Small intestine (tissue), 16 donors: ENCODE measurements at places on chromosomes 16 and 17. TPM values are rescaled to one million over a fixed set of nuclear protein-coding genes. Genes with fewer than 3 reads are reported as not detected.
A peak's percentile ranks its signal among the peaks of the same experiment; 100 is the strongest.

DNA sequence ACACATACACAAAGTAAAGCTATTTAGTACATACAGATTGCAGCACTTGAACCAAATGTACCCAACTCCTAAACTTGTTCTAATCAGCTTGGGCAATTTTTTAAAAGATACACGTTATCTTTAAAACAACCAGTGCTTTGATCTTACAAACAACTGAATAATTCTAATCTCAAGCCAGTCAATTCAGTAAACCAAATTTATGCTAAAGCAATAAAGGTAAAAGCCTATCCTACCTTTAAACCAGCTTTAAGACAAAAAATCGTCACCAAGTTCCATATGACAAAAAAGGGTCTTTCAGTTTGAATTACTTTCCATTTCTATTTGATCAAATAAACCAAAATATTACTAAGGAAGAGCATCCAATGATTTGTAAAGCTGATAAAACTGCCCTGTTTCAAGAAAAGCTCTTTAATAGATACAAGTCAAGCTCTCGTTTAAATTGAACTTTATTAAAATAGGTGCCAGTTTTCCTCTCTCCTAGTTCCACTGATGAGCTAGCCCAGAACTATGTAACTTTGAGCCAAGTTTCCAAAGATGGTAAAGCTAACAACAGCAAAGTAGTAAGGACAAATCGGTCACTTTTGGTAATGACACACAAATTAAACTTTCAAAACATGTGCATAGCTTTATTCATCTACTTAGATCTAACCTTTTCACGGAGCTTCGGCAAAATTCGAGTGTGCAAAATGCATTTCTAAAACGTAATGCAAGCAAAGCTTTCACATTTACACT, 10.2 kb downstream of the CRYBA1 start:
- H3K4me1 ChIP-seq: peaks cover 3% of the 10 kb centered on the region
- no peak overlapping the region for H3K27ac ChIP-seq
- no peaks in the 10 kb centered on the region for H3K27me3 ChIP-seq
- no peak overlapping the region for H3K4me3 ChIP-seq

- no peaks in the 10 kb centered on the region for H3K27me3 ChIP-seq
- H3K27ac ChIP-seq: no peak overlapping the region
- DNase-seq: no peak
- no peaks in the 10 kb centered on the region for H3K36me3 ChIP-seq
- H3K4me1 ChIP-seq: no peaks in the 10 kb centered on the region
Measured at GRCh38 chr16:57112403-57113041, 20.1 kb downstream of the CPNE2 start.

Gene PKMYT1
- 2.5 TPM for polyA plus RNA-seq

- no peak for DNase-seq
- H3K27ac ChIP-seq: no peak overlapping the region
- peaks cover 52% of the 10 kb centered on the region for H3K36me3 ChIP-seq
- H3K4me1 ChIP-seq: no peaks in the 10 kb centered on the region
- peaks cover 50% of the 10 kb centered on the region for H3K27me3 ChIP-seq
- H3K4me3 ChIP-seq: no peak overlapping the region
Measured at GRCh38 chr16:67149276-67150046, 1.3 kb downstream of the B3GNT9 start.

DNA sequence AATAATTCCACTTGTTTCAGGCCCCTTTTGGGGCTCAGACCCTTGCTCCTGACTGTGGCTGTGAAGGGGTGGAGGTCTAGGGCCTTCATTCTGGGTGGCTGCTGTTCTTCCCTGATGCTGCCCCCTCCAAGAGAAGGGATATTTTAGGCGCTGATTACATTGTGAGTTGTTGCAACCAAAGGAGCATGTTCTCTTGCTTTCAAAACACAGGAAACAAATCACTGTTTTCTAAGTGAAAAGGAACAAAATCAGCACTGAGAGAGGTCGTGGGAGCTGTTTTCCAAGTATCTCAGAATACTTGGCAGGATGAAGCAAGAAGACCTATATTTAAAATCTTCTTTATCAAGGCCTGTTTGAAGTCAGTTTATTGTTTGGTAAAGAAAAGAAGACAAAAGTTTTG, 25.3 kb upstream of the SEC14L1 start:
- no peaks in the 10 kb centered on the region for H3K27me3 ChIP-seq
- no peak overlapping the region for H3K27ac ChIP-seq
- H3K36me3 ChIP-seq: no peaks in the 10 kb centered on the region

DNA sequence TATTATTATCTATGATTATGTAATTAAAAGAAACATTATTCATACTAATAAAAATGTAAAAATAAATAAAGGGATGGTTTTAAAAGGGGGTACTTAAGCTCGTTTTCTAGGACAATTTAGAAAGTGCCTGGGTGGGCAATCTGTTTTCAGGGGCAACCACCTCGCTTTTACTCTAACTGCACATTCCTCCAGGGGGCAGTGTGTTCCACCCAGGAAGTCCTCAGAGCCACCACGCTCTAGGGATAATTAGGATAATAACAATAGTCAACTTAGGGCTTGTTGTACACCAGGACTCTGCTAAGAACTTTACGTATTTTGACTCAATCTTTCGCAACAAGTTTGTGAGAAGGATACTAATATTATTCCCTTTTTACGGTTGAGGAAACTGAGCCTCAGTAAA, 396.7 kb upstream of the MAF start:
- peak; percentile 26 for DNase-seq
- no peaks in the 10 kb centered on the region for H3K36me3 ChIP-seq
- no peak overlapping the region for H3K27ac ChIP-seq
- H3K4me3 ChIP-seq: no peak overlapping the region
- H3K27me3 ChIP-seq: no peaks in the 10 kb centered on the region

Gene HYDIN
- polyA plus RNA-seq: not detected

Gene NAGPA
- polyA plus RNA-seq: 26.0 TPM

- no peaks in the 10 kb centered on the region for H3K4me1 ChIP-seq
- H3K4me3 ChIP-seq: no peak overlapping the region
- H3K36me3 ChIP-seq: no peaks in the 10 kb centered on the region
Measured at GRCh38 chr17:21379080-21379711, 3.0 kb downstream of the KCNJ12 start.

Gene CD7
- 8.8 TPM for polyA plus RNA-seq

- H3K4me1 ChIP-seq: no peaks in the 10 kb centered on the region
- H3K27ac ChIP-seq: no peak overlapping the region
- H3K4me3 ChIP-seq: no peak overlapping the region
- H3K27me3 ChIP-seq: no peaks in the 10 kb centered on the region
Measured at GRCh38 chr17:6843241-6843880, 11.8 kb upstream of the TEKT1 start.

- H3K36me3 ChIP-seq: no peaks in the 10 kb centered on the region
- H3K4me1 ChIP-seq: no peaks in the 10 kb centered on the region
- H3K27ac ChIP-seq: no peak overlapping the region
- H3K4me3 ChIP-seq: no peak overlapping the region
- H3K27me3 ChIP-seq: no peaks in the 10 kb centered on the region
- DNase-seq: peak; percentile 15
Measured at GRCh38 chr16:56909527-56909979, 22.4 kb upstream of the HERPUD1 start.

DNA sequence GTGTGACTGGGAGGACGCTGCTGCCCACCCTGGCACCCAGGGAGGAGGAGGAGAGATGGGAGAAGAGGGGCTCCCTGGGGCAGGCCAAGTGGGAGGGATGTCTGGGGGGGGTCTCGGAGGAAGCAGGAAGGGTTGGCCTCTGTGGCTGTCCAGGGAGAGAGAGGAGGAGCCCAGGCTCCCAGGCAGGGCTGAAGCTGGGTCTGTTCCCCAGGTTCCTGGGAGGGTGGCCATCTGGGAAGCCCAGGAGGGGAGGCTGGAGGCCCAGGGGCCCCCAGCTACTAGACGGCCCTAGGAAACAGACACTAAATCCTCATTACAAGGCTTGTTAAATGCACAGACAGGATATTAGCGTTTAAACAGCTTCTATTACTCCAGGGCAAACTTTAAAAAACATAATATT, 139.8 kb downstream of the ENGASE start:
- DNase-seq: no peak
- peaks cover 30% of the 10 kb centered on the region for H3K27me3 ChIP-seq
- H3K27ac ChIP-seq: no peak overlapping the region
- no peaks in the 10 kb centered on the region for H3K4me1 ChIP-seq

- no peak overlapping the region for H3K27ac ChIP-seq
- no peaks in the 10 kb centered on the region for H3K4me1 ChIP-seq
- H3K36me3 ChIP-seq: no peaks in the 10 kb centered on the region
- no peak overlapping the region for H3K4me3 ChIP-seq
- peaks cover 4% of the 10 kb centered on the region for H3K27me3 ChIP-seq
Measured at GRCh38 chr16:86171329-86171728, 272.4 kb downstream of the IRF8 start.

DNA sequence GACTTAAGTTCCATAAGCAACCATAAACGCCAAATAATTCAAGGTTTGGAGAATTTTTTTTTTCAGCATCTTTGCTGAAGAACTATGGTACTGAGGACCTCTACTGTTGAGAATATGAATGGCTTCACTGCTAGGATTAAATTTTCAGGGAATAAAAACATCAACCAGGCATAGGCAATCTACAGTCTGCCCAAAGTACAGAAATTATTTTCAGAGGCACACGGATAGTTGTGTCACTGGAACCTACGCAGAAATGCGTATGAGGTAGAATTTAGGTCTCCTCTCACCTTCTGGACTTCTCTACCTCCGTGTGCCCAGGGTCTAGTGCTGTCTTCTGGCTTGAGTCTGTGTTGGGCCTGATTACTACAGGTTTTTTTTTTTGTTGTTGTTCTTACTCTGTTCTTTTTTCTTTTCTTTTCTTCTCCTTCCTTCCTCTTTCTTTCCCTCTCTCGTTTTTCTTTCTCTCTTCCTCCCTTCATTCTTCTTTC, 39.7 kb downstream of the NACA2 start:
- H3K36me3 ChIP-seq: no peaks in the 10 kb centered on the region
- no peak overlapping the region for H3K27ac ChIP-seq
- DNase-seq: peak; percentile 27
- no peaks in the 10 kb centered on the region for H3K4me1 ChIP-seq

GRCh38 chr17:17663160-17664063, 17.8 kb upstream of the RAI1 start:
- DNase-seq: peak; percentile 62
- no peaks in the 10 kb centered on the region for H3K36me3 ChIP-seq
- H3K27me3 ChIP-seq: no peaks in the 10 kb centered on the region
- H3K4me1 ChIP-seq: no peaks in the 10 kb centered on the region
- H3K4me3 ChIP-seq: no peak overlapping the region

DNA sequence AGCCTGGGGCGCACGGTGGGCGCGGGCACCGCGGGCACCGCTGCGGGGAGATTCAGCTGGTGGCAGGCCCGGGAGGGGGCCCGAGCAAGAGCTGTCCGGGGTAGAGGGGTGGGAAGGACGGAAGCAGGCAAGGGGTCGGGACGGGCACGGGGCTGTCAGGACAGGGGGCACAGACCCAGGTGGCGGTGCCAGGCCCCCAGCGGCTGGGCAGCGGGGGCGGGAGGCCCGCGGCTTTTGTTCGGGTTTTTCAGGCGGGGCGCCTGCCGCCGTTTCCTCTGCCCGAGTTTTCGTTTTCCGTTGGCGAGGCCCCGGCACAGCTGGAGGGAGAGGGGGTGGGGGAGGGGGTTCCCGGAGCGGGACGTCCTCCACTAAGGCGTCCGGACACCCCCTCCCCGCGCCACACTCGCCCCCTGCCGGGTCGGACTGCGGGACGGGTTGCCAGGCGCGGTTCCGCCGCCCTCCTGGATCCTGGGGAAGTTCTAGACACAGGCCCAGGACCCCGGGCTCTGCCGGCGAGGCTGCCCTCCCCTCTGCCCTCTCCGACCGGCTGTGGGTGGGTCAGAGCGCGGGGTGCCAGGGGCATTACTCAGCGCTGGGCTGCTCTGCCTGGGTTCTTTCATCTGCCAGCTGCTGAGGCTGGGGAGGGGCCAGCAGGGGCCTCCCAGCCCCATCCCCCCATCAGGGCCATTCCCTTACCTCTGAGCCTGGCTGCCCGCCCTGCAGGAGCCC, 543 bp downstream of the ARHGAP23 start:
- peaks cover 5% of the 10 kb centered on the region for H3K27me3 ChIP-seq
- H3K36me3 ChIP-seq: peaks cover 2% of the 10 kb centered on the region
- H3K27ac ChIP-seq: peak overlapping the region; percentile 74
- H3K4me1 ChIP-seq: peaks cover 3% of the 10 kb centered on the region

Gene CETP
- 1.6 TPM for polyA plus RNA-seq

DNA sequence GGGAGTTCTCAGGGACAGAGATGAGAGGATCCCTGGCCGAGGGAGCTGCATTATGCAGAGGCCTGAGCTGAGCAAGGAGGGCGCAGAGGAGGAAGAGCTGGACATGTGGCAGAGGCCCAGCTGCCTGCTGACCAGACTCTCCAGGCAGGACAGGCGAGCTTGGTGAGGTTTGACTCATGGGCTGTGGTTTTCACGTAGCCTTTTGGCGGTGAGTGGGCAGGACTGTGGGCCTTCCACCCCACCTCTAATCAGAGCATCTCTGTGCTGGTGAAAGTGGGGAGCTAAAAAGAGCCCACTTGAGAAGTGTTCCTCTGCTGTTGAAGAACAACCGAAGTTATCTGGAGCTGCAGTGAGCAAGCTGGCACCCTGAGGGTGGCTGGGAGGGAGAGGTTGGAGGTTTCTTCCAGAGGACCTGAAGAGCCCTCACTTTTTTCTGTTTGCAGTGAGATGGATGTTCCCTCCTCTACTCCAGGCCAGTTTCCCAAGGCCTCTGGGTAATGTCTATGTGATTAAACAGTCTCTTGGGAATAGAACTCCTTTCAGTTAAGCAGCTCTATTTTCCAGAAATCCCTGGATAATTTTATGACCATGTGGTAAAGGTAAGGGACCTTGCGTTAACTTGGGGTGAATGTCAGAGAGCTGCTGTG, 11.9 kb downstream of the EPN2 start:
- H3K4me3 ChIP-seq: no peak overlapping the region
- peaks cover 3% of the 10 kb centered on the region for H3K4me1 ChIP-seq
- H3K27me3 ChIP-seq: no peaks in the 10 kb centered on the region
- no peak for DNase-seq
- no peak overlapping the region for H3K27ac ChIP-seq
- no peaks in the 10 kb centered on the region for H3K36me3 ChIP-seq

DNA sequence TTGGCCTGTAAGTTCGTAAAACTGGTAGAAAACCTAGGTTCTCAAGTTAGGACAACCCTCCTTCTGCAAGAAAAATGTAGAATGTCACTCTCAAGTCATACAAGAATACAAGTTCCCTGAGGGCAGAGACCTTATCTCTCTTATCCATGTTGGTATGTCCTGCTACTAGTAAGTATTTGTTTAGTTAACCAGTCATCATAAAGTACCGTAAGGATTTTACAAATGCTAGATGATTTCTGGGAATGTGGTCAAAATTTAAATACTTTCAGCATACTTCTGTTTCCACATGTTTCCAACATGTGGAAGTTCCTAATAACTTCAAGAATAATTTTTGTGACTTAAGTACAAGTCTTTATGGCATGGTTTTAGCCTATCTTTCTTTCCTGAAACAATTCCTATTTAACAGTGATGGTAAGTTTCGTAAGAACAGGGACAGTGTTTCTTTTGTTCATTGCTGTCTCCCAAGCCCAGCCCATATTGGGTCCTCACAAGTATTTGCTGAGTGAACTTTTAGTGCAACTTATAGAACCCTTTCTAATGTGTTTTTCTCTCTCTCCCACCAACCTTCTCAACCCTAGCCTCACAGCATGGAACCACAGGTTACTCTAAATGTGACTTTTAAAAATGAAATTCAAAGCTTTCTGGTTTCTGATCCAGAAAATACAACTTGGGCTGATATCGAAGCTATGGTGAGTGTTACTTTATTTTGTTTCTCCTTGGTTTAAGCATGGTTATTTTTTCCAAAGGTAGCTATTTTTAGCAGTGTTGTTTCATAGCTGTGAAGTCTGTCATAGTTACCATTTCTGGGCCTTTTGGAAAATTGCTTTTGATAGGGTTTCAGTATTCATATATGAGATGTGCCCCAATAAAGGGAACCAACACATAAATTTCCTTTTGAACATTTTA, 4.5 kb downstream of the NBR1 start:
- H3K36me3 ChIP-seq: peaks cover 5% of the 10 kb centered on the region
- DNase-seq: peak; percentile 3
- H3K27me3 ChIP-seq: no peaks in the 10 kb centered on the region
- H3K27ac ChIP-seq: peak overlapping the region; percentile 24
